ENCODE measurements at places on chromosomes 7 and 10.

- no peak for DNase-seq
Observed at GRCh38 chr10:112784022-112784461, 166.0 kb upstream of the TCF7L2 start.

- DNase-seq, result no peak
Observed at GRCh38 chr10:131519723-131520605, 208.4 kb upstream of the TCERG1L start.

- peak; percentile 25 for DNase-seq
Observed at GRCh38 chr10:78320506-78320905, 286.8 kb downstream of the RPS24 start.

- no peak for DNase-seq
Observed at GRCh38 chr7:72039460-72039859, 372.7 kb downstream of the CALN1 start.

GRCh38 chr7:36949711-36950600 lies 225.7 kb upstream of the AOAH start:
- peak; percentile 48 for DNase-seq
